ENCODE measurements at places on chromosomes 6 and 20.
A peak's percentile ranks its signal among the peaks of the same experiment; 100 is the strongest.

DNA sequence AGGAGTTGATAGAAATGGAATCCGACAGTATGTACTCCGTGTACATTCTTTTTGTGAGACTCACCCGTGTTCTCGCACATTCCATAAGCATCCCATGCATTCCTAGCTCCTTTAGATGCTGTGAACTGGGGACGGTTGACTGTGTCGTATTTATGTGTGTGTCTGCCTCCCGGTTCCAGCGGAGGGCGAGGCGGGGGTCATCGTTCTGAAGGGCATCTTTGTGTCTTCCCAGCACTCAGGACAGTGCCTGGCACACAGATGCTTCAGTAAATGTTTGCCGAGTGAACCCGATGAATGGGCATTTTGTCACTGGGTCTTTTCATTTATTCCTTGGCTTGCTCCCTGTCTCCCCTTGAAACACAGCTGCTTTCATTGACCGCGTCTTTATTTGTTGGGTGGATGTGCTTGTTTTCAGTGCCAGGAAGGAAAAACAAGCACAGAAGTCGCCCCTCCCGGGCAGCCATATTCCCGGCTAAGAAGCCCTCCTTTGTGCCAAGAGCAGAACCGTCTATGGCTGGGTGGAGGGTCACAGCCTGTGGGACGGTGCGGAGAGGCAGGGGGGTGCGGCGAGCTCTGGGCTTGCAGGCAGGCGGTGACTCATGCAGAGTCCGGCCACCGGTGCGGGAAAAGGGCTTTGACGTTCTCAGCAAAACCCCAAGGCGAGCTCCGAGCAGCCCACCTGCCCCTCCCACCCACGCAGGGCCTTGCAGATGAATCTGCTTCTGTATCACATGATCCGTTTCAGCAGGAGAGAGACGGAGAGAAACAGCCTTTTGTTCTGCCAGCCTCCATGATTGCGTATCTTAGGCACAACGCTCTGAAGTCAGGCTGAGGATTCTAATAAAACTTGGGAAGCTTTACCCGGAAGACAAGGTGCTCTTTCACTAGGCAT, 11.2 kb upstream of the PSMG4 start:
- no peak for DNase-seq

DNA sequence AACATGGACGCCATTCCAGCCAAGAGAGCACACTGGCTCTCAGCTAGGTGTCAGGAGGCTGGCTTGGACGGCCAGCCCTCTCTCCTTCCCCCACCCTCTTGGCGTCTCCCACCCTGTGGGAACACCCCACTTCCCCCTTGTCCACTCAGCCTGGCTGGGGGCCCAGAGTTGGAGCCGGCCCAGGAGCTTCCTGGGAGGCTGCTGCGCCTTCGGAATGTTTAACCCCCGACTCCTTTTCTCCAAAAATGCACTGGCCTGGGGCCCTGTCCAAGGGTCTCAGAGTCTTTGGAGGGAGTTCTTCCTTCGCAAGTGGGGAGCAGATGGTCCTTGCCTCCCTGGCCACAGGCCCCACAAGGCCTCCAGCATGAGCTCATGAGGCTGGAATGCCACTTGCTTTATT, 4.1 kb downstream of the ADAM33 start:
- no peak for DNase-seq

GRCh38 chr20:517221-517620, 26.4 kb downstream of the CSNK2A1 start:
- DNase-seq = no peak

GRCh38 chr20:58651559-58651945, 469 bp downstream of the STX16 start:
- DNase-seq = no peak

DNA sequence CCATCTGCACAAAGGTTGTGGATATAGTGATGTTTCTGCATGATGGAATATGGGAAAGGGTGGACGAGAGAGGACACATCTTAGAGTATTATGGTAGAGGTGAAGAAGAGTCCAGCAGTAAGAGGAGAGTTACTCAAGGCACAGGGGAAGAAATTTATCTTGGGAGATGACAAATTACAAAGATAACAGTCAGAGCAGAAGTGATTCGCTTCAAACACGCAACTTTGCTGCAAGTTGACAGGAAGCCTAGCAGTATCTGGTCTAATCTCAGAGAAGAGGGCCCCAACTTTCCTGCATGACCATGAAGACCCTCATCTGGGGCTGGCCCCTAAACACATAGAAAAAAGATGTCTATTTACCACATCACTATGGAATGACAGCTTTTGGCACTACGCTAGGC, 1.2 kb upstream of the CALHM6 start:
- DNase-seq = no peak

DNA sequence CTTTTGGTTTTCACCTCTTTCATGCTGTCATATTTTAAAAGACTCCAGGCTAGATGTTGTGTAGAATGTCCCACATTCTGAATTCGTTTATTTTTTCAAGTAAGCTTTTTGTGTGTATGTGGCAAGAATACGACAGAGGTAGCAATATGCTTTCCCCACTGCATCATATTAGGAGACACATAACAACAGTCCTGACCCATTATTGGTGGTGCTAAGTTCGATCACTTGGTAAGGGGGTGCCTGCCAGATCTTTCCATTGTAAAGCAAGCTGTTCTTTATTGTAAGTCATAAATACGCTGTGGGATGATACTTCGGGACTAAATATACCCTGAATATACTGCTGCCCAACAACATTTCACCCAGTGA, 588 bp upstream of the NCOA3 start:
- DNase-seq = no peak

- no peak for DNase-seq
Measured at GRCh38 chr6:161038229-161039031, 46.9 kb downstream of the MAP3K4 start.

GRCh38 chr6:32609731-32610640, 20.3 kb upstream of the HLA-DRB1 start:
- DNase-seq = peak; percentile 52

GRCh38 chr6:46757214-46757596, 10.5 kb downstream of the ANKRD66 start:
- no peak for DNase-seq

DNA sequence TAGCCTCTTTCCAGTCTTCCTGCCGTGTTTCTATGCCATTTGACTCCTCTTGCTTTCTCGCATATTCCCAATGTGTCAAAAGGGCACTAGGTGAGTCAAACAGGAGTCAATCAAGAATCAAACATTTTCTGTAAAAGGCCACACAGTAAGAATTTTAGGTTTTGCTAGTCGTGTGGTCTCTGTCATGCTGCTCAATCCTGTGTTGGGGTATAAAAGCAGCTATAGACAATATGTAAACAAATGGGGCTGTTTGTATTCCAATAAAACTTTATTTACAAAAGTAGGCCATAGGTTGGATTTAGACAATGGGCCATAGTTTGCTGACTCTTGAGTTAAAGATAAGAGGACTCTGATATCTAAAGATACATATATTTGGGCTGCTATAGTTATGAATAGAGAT, 235.4 kb upstream of the BTBD3 start:
- DNase-seq = no peak

DNA sequence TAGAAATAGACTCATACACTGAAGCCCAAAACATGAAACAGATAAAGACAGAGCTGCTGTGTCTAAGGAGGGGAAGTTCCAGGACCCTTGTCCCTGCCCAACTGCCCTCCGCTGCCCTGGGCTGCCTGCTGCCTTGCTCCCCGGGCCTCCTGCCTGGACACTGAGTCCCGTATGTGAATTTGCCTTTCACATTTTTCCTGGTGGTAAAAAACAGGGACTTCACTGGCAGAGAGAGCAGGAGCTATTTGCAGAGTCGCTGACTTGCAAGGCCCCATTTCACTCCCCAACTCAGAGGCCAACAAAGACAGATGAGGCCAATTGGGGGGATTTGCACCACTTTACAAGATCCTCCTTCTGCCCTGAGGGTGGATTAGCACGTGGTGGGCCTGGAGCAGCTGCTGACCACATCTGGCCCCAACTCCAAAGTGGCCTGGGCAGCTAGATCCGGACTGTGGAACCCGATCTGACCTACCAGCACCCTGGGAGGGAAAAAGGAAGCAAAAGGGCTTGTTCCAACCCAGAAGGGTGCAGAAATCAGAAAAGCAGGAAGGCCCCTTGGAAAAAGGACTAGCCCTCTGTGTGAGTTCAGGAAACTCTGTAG, 61.4 kb downstream of the NOL4L start:
- no peak for DNase-seq

- DNase-seq = no peak
Measured at GRCh38 chr6:146017672-146018071, 11.2 kb upstream of the GRM1 start.

DNA sequence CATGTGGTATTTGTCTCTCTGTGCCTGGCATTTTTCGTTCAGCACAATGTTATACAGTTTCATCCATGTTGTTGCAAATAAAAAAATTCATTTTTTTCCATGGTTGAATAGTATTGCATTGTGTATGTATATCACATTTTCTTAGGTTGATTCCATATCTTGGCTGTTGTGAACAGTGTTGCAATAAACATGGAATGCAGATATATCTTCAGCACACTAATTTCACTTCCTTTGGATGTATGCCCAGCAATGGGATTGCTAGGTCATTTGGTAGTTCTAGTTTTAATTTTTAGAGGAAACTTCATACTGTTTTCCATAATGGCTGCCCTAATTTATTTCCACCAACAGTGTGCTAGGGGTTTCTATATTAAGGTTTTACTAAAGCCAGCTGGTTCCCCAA, 52.6 kb downstream of the GFRAL start:
- DNase-seq = no peak

GRCh38 chr6:6006428-6007365, at the start of gene NRN1:
Gene NRN1, minus strand, starts transcription at chr6:6006925. Its CDS starts 176 bp downstream, at chr6:6006749.
- no peak for DNase-seq

GRCh38 chr6:5942591-5942990, 64.1 kb downstream of the NRN1 start:
- no peak for DNase-seq

DNA sequence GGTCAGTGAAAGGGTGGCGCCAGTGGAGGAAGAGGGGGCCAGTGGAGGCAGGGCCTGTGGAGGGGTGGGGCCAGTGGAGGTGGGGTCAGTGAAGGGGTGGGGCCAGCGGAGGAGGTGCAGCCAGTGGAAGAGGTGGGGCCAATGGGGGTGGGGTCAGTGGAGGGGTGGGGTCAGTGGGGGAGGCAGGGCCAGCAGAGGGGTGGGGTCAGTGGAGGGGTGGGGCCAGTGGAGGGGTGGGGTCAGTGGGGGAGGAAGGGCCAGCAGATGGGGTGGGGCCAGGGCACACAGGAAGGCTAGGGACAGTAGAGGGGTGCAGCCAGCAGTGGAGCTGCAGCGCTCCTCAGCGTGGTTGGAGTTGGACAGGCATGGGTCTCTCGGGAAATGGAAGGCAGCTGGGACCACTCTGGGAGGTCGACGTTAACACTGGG, 18.7 kb downstream of the ADRM1 start:
- DNase-seq = no peak

- DNase-seq = no peak
Measured at GRCh38 chr6:92201618-92202017, 1217.7 kb downstream of the EPHA7 start.

- no peak for DNase-seq
Measured at GRCh38 chr6:51049983-51050877, 231.6 kb downstream of the TFAP2B start.

- no peak for DNase-seq
Measured at GRCh38 chr6:149212892-149213801, 104.4 kb upstream of the TAB2 start.

DNA sequence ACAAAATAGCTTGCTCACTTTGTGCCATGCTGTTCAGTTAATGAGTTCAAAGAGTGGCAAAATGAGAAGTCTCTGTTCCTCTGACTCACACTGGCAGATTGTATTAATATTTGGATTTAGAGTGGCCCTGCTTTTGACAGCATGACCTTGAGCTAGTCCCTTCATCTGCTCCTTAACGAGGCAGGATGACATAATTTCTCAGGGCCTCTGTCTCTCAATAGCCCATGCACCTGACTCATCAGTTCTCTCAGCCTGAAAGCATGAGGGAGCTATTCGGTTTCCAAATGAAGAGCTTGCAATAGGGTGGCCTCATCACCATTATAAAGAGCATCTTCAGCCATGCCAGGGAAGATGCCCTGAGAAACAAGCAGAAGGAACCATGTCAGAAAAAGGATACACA, 38.2 kb downstream of the CAP2 start:
- DNase-seq = no peak

GRCh38 chr6:75893058-75893775, 144.2 kb downstream of the MYO6 start:
- no peak for DNase-seq

- DNase-seq = no peak
Measured at GRCh38 chr20:47605673-47606413, 104.2 kb downstream of the NCOA3 start.

GRCh38 chr6:16684896-16685554, 76.2 kb downstream of the ATXN1 start:
- peak; percentile 79 for DNase-seq

DNA sequence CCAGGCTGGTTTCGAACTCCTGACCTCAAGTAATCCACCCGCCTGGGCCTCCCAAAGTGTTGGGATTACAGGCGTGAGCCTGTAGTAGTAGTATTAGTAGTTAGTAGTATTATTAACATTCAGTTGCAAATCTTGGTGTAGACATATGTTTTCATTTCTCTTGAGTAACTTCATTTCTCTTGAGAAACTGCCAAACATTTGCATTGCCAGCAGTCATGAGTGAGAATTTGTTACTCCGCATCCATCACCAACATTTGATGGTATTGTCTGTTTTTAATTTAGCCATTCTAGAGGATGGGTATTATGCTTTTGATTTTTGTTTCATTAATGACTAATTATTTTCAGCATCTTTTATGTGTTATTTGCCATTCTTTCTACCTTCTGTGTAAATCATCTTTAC, 1.5 kb upstream of the ERVFRD-1 start:
- DNase-seq = no peak

DNA sequence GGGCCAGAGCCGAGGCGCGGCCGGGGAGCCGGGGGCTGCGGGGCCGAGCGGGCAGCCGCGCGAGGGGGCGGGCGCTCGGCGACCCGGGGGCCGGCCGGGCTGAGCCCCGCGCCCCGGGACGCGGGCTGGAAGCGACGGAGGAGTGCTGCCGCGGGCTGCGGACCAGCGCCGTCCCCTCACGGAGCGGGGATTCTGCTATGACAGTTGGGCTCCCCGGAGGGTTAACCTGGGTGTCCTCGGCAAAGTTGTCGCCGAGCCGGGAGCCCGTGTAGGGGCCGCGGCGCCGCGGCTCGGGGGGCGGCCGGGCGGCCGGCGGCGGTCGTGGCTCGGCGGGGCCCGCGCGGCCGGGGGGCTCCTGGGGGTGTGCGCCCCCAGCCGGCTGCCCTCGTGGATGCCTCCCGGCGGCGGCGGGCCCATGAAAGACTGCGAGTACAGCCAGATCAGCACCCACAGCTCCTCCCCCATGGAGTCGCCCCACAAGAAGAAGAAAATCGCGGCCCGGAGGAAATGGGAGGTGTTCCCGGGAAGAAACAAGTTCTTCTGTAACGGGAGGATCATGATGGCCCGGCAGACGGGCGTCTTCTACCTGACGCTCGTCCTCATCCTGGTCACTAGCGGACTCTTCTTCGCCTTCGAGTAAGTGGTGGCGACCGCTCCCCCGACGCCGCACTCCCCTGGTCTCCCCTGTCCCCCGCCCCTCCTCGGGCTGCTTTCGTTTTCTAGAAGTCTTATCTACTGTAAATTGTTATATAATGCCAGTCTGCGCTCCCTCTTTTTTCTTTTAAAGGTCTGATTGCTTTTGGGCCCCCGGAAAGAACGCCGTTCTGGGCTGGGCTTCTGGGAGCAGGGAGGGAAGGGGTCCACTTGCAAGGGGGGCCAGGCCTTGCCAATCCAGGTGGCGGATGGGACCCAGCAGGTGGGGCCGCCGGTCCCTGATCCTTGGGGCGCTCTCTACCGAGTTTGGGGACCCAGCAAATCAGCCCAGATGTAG, 936 bp downstream of the ZDHHC14 start:
- peak; percentile 63 for DNase-seq

All from activated CD8-positive, alpha-beta memory T cell treated with anti-CD3 and anti-CD28 coated beads, Interleukin-2, amount 50 U/mL, for 4 hours (primary cell).